RWPE1 (cell line): ENCODE measurements at places on chromosomes 7 and 10.

DNA sequence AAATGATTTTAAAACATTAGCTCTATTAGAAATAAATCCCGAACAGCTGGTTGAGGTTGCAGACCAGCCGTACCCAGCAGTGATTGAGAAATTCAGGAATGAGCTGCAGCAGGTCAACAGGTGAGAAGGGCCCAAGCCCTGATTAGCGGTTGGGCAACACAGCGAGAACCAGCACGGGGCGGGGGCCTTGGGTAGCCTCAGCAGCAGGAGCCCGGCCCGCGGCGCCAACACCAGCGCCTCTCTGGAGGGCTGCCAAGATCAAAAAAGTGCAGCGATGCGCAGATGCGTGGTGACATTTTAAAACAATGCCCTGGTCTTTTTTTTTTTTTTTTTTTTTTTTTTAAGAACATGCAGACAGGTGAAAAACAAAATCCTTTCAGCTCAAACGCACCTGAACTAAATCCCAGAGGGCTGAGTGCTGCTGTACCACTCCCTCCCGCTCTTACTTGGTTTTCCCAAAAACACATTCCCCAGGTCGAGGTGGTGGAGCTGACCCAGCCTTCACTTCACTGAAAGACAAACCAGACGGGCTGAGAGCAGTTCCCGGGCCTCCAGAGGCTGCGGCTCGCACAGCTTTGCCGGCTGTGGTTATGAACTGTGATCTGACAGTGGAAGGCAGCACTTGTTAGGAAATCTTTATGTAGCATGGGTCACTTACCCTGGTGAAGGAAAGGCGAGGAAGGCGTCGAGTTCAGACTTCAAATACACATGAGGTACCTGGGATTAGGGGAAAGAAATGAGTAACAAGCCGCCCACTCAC lies 579.4 kb downstream of the SDK1 start:
- no peak for DNase-seq

- DNase-seq: no peak
Measured at GRCh38 chr7:35518767-35519166, 176.2 kb downstream of the HERPUD2 start.

GRCh38 chr10:44459671-44460070 lies 74.8 kb upstream of the CXCL12 start:
- DNase-seq: no peak

DNA sequence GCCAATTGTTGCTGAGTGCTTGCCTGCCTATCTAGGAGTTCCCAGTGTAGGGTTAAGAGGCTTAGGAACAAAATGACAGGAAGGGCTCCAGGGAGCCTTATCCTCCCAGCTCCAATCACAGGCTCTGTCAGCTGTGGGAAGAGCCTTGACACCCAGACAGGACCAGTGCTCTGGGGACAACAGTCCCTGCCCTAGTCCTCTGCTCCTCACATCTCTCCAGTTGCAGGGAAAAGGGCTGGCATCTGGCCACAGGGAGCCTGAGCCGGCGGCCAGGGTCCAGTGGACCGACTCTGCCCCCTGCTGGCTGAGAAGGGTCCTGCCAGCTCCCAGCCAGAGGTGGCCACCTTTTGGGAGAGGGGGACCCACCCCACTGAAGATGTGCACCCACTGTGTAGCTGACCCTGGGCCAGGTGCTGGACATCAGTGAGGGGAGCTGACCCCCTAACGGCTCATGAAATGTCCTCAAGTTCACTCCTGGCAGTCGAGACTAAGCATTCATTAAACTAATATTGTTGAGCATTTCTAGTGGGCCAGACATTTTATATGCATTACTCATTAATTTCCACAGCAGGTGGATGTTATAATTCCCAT lies 17.6 kb downstream of the DNAJB12 start:
- DNase-seq: peak; percentile 56

DNA sequence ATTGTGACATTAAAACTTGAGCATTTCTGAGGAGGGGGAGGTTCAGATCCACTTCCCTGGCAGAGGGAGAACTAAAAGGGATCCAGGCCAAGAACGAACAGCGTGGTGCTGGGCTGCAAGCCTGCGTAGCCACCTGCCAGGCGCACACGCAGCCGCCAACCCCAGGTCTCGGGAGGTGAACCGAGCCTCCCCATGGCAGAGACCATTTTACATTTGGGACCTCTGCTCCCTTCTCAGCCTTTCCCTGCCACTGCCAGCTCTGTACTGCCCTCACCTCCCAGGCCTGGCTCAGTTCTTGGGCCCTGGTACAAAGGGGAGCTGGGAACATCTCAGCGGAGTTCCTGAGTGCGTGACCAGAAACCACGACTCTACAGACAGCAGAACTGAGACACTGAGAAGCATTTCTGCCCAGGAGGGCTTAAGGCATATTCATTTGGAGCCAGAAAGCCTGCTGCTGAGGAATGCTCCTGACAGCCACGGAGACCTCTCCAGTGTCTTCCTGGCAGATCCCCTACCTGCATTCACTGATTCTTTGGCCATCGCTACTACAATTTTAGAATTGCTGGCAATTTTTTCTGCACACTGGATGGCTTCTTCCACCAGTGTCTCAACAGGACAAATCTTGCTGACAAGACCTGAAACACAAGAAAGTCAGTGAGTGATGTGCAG lies 7.6 kb downstream of the ECHS1 start:
- no peak for DNase-seq

DNA sequence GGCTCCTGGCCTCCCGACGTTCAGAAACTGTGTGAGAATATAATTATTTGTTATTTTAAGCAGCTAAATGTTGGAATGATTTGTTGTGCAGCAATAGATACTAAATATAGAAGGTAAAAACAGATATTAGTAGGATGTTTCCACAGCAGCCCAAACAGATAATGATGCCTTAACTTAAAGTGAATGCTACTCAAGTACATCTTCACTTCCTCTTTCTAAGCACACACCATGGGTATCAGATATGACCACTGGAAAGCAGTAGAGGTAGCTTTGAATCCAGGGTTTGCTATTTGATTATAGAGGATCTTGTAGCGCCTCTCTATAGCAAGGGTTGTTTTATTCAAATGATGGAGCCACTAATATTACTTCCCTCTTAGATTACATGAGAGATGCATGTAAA lies 38.2 kb upstream of the BET1 start:
- DNase-seq: no peak

GRCh38 chr7:136878878-136879277 lies 10.4 kb downstream of the CHRM2 start:
- DNase-seq: no peak

GRCh38 chr10:12785415-12785831 lies 216.1 kb downstream of the CCDC3 start:
- DNase-seq: no peak

DNA sequence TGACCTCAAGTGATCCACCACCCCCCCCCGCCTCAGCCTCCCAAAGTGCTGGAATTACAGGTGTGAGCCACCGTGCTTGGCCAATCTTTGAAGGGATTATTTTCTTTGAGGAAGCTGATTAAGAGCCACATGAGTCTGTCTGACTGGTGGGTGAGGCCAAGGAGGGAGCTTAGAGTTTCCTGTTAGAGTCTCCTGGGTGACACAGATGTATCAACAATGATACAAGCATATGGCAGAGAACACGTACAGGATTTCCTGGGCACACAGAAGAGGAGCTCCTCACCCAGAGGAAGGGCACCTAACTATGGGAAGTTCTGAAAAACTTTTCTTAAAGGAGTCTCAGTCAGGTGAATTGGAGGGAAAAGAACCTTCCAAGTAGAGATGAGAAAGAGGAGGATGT lies 69.4 kb downstream of the GOLGA7B start:
- DNase-seq: no peak

GRCh38 chr10:35942057-35942456 lies 300.0 kb upstream of the FZD8 start:
- DNase-seq: no peak

DNA sequence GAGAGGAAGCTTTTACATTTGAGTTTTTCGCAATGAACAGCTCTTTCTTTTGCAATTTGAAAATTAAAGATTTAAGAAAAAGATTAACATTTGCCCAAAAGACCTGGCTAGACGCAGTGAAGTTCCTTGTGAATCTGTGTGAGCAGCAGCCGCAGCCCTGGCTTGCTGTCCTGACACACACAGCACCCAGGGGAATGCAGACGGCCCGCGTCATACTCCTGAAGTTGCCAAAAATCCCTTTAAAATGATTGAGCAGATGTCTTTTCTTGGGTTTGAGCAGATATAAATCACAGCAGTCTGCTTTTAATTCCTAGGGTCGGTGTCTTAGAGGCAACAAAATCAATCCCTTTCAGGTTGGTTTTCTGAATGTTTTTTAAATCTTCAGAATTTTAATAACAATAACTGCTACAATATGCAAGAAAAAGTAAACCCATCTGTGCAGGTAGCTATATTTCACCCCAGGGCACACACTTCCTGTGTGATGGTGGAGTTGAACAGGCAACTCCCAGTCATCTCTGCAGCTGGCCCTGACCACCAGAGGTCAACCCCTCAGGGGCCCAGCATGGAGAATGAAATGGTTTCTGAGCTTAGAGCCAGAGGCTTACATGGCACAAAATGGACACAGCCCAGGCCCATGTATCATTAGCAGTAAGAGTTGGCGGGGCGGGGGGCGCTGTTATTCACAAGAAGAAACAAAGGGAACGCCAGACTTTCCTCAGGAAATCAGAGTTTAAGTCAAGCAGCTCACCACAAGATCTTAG lies 32.2 kb upstream of the TRIL start:
- no peak for DNase-seq

DNA sequence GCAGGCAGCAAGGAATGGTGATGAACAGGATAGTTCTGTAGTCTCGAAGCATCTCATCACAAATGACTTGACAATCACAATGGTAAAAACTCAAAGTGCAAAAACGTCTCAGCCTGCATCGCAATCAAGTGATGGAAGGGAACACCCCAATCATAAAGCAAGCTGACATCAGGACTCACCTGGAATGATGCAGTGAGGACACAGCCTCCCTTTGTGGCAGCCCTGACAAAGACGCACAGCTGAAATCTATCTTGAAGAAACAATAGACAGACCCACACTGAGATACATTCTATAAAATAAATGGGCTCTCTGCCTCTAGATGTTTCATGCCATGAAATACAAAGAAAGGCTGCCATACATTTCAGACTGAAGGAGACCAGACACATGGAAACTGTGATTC lies 748.0 kb upstream of the IGFBP3 start:
- DNase-seq: no peak

DNA sequence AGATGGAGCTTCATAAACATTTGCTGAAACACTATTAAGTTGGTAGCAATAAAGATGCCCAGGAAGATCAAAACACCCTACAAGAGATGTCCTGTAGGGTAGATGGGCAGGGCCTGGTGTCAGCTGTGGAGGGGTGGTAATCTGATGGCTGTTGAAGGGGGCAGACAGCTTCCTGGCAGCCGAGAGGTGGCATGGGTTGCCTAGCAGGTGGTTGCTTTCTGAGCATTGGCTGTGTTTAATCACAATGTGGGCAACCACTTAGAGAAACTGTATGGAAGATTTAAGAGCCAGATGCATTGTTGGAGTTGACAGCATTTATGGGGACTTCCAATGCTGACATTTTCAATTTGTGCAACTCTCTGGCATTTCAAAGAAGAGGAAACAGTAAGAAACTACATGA lies 79.9 kb upstream of the SLC26A5 start:
- no peak for DNase-seq

DNA sequence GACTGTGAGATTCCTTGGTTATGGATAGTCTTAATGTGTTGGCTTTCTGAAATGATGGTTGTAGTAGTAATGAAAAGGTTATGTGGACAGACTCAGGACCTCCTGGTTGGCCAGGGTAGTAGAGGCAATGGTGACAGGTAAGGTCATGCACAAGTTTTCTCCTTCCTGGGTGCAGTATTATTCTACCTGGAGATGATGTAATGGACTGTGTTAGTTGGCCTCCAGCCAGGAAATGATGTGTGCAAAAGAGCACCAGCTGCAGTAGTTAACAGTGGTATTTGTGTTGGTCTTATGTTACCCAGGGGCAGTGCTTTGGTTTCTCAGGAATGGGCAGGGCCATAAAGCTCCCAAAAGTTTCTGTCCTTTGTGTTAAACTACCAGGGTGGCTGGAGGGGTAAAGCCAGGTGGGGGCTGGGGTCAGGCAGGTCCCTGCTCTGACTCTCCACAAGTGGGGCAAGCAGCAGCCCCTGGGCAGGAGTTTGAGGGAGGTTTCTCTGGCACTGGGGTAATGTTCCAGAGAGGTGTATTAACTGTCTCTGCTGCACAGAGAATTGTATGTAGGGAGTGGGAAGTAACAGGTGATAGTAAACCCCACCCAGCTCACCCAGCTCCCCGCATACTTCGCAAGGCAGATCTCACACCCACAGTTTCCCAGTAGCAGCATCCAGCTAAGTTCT lies 36.3 kb downstream of the GPR22 start:
- DNase-seq: peak; percentile 52

GRCh38 chr10:43607199-43607573 lies 948 bp downstream of the ZNF485 start:
- DNase-seq: no peak

DNA sequence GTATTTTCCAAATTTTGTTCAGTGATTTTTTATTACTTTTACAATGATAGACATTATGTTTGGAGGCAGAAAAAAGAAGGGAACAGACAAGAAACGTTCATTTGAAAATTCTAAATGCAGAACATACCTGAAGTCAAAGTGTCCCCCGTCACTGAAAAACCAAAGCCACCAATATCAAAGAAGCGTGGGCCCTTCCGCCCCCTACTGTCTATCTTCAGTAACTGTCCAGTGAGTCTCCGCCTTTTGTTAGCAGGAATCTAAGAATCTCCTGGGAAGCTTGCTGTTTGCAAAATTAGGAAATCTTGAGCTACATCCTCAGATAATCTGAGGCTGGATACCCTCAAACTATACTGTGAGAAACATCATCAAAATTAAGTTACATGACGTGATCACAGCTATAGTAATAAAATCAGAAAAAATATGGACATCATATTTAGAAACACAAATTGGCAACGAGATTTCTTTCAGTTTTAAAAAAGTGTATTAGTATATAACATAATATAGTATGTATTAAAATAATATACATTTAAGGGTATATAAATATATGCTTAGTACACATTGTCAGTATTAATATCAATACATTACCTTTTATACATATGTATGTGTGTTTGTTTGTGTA lies 169.3 kb upstream of the AKR1E2 start:
- DNase-seq: peak; percentile 36

DNA sequence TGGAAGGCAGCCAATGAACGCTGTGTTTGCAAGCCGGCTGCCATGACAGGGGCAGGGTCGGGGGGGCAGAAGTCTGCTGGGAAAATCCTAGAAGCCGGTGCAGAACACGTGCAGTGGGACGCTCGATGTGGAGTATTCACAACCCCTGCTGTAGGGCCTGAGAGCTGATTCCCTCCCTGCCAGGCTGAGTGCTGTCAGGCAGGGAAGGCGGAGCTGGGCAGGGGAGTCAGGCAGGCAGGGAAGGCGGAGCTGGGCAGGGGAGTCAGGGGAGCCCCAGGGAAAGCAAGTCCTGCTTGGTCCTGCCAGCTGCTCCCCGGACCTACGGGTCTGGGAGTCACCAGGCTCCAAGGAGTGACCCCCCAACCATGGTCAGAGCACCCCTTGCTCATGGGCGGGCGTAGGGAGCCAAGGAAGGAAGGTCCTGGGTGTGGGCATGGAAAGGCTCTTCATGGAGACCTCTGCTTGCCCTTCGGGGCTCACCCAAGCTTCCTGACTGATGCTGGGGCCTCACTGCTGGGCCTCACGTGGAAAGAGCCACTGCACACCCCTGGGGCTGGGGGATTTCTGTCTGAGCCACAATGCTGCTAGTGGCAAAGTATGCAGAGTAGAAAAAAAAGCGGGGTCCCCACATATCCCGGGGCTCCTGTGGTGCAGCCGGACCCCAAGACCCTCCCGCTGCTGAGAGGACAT lies 4.2 kb downstream of the CNPY1 start:
- no peak for DNase-seq
